ENCODE measurements at places on chromosomes 13 and 19. TPM values are rescaled to one million over a fixed set of nuclear protein-coding genes. Genes with fewer than 3 reads are reported as not detected.

The CEACAM19 gene
- 2.0 TPM for total RNA-seq

The MYDGF gene
- total RNA-seq: 419 TPM

The COX7A1 gene
- 45.4 TPM for total RNA-seq

The NCR1 gene
- not detected for total RNA-seq

The SLC6A16 gene
- total RNA-seq: not detected

The FXYD3 gene
- total RNA-seq: not detected

The C19orf67 gene
- total RNA-seq: not detected

The ZFP36 gene
- total RNA-seq: 1.3 TPM

The LGALS4 gene
- 0.14 TPM for total RNA-seq

The ATP4A gene
- total RNA-seq: not detected

The XRCC1 gene
- total RNA-seq: 11.8 TPM

The TUBB4A gene
- total RNA-seq: not detected

The CEACAM1 gene
- not detected for total RNA-seq

The TPGS1 gene
- total RNA-seq: 31.9 TPM

Measured in smooth muscle cell of bladder (primary cell).